Activated CD4-positive, alpha-beta T cell treated with anti-CD3 and anti-CD28 coated beads for 1 hour (primary cell): ENCODE measurements at places on chromosomes 2 and 18.

GRCh38 chr2:46334389-46335271, 37.4 kb downstream of the EPAS1 start:
- DNase-seq: no peak

DNA sequence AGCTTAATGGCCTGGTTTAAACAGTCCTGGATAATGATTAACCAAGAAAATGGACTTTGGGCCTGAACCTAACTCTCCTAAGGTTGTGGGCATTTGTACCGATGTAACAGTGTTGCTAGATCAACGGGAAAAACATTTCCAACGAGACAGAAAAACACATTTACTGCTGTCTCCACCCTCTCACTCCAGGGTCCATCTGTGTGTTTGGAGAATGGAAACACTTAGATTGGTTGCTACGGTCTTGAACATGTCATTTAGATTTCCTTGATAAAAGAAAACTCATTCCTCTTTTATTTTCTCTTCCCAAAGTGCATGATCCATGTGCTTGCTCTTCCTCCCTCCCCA, 88.0 kb downstream of the SOCS6 start:
- no peak for DNase-seq

DNA sequence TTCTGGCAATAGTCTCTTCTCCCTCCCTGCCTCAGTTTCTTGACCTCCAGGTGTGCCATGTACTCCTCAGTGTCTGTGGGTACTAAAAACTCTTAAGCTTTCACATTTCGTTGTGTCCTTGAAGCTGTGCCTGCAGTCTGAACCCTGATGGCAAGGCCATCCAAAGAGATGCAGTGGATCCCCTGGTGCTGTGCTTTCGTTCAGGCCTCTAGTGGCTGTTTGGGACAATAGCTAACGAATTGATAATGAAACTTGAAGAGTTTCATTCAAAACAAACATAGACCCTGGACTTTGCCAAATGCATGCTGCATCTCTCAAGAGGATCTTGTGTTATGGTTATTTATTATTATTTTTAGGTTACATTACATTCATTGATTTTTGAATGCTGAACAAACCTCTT, 523.1 kb upstream of the FSIP2 start:
- DNase-seq: no peak

GRCh38 chr2:86370579-86370978, 33.2 kb upstream of the REEP1 start:
- no peak for DNase-seq

DNA sequence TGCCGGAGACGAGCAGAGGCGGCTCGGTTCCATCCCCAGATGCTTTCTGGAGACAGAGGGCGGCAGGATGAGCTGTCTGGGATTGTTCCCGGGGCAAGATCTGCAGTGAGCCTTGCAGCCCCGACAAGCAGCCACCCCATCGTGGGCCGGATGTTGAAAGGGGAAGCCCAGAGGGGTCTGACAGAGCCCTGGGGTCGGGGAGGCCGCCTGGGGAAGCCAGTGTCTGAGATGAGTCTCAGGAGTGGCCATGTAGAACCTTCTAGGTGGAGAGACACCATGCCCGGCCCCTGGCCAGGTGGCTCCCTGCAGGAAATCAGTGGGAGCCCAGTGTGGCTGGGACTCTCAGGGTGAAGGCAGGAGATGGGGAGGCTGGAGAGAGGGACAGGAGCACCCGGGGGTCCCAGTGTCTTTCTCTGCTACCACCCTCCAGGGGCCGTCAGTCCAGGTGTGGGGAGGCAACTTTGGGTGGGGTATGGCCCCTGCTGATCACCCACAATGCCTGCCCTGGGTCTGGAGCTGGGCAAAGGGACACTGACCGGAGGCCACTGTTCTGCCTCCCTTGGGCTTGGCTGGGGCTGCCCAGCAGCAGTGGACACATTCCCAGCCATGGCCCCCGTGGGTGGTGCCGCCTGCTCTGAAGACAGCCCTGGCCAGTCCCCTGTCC, 128.3 kb upstream of the HS6ST1 start:
- DNase-seq: peak; percentile 2

GRCh38 chr2:120483355-120483754, 137.4 kb downstream of the INHBB start:
- DNase-seq: no peak
